Upper lobe of right lung (tissue), 1 donor: ENCODE measurements at places on chromosomes 6 and 20. TPM values are rescaled to one million over a fixed set of nuclear protein-coding genes. Genes with fewer than 3 reads are reported as not detected.

The SFT2D1 gene
- total RNA-seq: 49.7 TPM

DNA sequence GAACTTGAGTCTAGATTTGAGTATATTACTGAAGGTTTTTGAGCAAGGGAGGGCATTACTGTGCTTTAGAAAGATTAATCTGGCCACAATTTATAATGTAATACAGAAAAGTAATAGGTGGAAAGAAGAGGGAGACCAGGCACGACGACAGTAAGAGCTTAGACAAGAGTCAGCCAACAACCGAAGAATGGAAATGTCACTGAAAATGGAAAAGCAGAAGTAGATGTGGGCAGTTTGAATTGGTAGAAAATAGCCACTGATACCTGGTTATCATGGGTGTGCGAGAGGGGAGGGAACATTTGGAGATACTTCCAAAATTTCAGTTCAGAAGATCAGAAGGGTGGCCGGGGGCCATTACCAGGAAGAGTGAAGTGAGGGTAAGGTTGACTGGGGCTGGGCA is 339.1 kb downstream of the UTRN start:
- H3K36me3 ChIP-seq: no peaks in the 10 kb centered on the region
- no peak overlapping the region for H3K4me3 ChIP-seq
- no peak overlapping the region for H3K27ac ChIP-seq
- DNase-seq: no peak
- no peaks in the 10 kb centered on the region for H3K27me3 ChIP-seq
- H3K4me1 ChIP-seq: no peaks in the 10 kb centered on the region

The CYP21A2 gene
- 0.61 TPM for total RNA-seq

The APCDD1L gene
- total RNA-seq: not detected

GRCh38 chr6:170152989-170153388 is 137.9 kb downstream of the DLL1 start:
- no peak overlapping the region for H3K4me3 ChIP-seq
- DNase-seq: peak; percentile 81
- H3K27ac ChIP-seq: peak overlapping the region; percentile 58
- H3K36me3 ChIP-seq: no peaks in the 10 kb centered on the region
- peaks cover 21% of the 10 kb centered on the region for H3K4me1 ChIP-seq

DNA sequence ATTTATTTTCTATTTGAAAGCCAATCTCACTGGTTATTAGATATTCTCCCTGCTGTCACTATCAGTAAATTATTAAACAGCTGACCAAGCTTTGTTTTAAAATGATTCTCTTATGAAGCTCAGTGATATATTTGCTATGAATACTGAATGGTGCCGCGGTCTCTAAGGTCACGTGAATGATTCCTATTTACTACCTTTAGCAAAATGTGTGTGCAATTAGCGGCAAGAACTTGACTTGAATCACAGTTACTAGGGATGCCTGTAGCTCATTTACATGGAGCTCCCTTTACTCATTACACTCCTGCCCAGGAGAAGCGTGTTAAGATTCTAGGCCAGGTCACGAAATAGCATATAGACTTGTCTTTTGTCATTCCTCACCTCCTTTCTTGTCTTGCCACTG is 12.4 kb upstream of the PTPRT start:
- no peaks in the 10 kb centered on the region for H3K36me3 ChIP-seq
- no peaks in the 10 kb centered on the region for H3K27me3 ChIP-seq
- no peaks in the 10 kb centered on the region for H3K4me1 ChIP-seq
- no peak overlapping the region for H3K4me3 ChIP-seq

- no peaks in the 10 kb centered on the region for H3K27me3 ChIP-seq
- no peaks in the 10 kb centered on the region for H3K36me3 ChIP-seq
- DNase-seq: no peak
- no peak overlapping the region for H3K27ac ChIP-seq
Measured at GRCh38 chr6:165725201-165725600, 62.2 kb upstream of the PDE10A start.

GRCh38 chr6:152087701-152088100 is 280.2 kb downstream of the ESR1 start:
- no peak overlapping the region for H3K4me3 ChIP-seq
- no peaks in the 10 kb centered on the region for H3K36me3 ChIP-seq
- no peaks in the 10 kb centered on the region for H3K4me1 ChIP-seq
- no peak overlapping the region for H3K27ac ChIP-seq

DNA sequence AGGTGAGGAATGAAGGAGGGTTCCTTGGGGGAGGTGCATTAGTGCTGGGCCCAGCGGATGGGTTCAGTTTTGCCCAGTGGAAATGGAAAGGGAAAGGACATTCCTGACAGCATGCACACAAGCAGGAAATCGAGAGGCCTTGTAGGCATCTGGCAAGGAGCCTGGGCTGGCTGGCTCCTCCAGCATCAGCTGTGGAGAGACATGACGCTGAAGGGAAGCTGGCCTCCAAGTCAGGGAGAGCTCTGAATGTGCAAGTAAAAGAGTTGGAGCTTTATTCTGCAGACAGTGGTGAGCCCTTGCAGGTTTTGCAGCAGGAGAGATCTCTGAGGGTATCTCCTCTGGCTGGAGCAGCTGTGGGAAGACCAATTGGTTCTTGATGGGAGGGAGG is 154.3 kb downstream of the MRPL14 start:
- peak; percentile 85 for DNase-seq
- H3K4me1 ChIP-seq: peaks cover 26% of the 10 kb centered on the region
- no peaks in the 10 kb centered on the region for H3K27me3 ChIP-seq

- peak within 1 kb of the TSS; percentile 55 for H3K27ac ChIP-seq
- H3K4me3 ChIP-seq: peak within 1 kb of the TSS; percentile 68
- H3K27me3 ChIP-seq: no peaks in the 10 kb centered on the region
Measured at GRCh38 chr6:31497531-31498476, at the start of gene MICB. MICB (plus strand) TSS chr6:31498145; CDS start chr6:31498194, 49 bp downstream.

The GABRR1 gene
- not detected for total RNA-seq

DNA sequence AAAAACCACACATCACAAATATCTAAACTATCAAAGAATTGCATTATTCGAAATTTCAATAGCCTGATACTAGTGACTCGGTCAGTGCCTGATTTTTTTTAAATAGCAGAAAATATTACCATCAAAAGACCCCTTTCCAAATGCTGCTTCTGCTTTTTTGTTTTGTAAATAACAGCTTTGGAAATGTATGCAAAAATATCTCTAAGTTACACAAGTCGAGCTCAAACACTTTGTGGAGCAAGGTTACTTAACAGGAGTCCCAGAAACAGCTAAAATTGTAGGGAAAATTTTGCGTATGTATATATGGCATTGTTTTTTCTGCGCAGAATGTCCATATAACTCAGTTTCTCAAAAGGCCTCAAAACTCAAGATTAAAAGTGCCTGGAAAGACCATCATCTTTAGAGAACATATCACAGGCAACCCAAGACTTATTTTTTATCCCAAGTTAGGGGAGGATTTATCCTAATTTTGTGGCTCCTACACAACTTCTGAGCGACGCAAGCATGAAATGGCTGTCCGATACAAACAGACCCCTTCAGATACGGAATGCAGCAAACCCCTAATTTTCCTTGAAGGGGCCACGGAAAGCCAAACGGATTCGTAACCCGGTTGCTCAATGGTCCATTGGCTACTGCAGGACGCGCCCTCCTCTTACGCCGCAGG is 1.3 kb downstream of the CEP85L start:
- no peak for DNase-seq
- H3K4me3 ChIP-seq: peak overlapping the region; percentile 90
- no peaks in the 10 kb centered on the region for H3K36me3 ChIP-seq
- peaks cover 25% of the 10 kb centered on the region for H3K4me1 ChIP-seq
- H3K27me3 ChIP-seq: no peaks in the 10 kb centered on the region

DNA sequence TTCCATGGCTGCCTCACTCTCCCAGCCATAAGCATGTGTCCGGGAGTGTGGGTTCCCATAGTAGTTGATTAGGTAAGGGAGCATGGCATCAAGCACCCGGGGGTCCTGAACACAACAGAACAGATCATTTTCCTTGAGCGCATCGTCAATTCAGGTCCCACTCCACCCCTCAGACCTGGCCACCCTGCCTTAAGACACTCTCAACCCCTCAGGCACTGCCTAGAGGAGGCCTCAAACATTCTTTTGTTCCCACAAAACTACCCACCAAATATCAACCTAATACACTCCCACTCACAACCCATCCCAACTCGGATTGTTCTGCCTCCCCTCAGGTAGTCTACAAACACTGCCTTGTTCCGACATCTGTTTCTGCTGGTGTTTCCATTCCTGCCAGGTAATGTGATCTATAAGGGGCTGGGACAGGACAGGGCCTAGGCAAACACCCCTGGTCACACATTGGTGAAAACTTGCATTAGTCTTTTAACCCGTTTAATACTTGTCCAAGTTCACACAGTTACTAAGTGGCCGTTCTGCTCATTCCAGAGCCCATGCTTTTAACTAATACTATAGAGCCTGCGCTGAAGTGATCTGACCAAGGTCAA is 1.4 kb downstream of the NFS1 start:
- peak; percentile 21 for DNase-seq
- H3K27me3 ChIP-seq: no peaks in the 10 kb centered on the region
- H3K4me3 ChIP-seq: no peak overlapping the region
- peaks cover 53% of the 10 kb centered on the region for H3K36me3 ChIP-seq
- peaks cover 17% of the 10 kb centered on the region for H3K4me1 ChIP-seq
- H3K27ac ChIP-seq: no peak overlapping the region

DNA sequence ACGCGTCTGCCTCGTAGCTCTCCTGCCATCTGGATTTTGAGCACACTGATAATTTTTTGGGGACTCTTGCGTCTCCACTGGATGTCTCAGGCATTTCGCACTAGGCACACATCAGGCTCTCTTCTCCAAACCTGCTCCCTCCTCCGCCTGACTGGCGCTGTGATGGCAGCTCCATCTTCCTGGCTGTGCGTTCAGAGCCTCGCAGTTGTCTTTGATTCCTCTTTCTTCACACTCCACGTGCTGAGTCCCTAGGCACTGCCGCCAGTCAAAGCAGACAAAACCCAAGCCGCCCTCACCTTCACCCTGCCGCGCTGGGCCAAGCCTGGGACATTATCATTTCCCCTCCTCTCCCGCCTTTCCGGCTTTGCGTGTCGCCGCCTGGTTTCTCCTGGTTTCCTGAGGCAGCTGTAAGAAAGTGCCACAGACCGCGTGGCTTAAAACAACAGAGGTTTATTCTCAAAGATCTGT is 778 bp downstream of the PSMG4 start:
- peak overlapping the region; percentile 83 for H3K27ac ChIP-seq
- DNase-seq: peak; percentile 69
- H3K4me1 ChIP-seq: peaks cover 27% of the 10 kb centered on the region
- H3K36me3 ChIP-seq: peaks cover 10% of the 10 kb centered on the region

DNA sequence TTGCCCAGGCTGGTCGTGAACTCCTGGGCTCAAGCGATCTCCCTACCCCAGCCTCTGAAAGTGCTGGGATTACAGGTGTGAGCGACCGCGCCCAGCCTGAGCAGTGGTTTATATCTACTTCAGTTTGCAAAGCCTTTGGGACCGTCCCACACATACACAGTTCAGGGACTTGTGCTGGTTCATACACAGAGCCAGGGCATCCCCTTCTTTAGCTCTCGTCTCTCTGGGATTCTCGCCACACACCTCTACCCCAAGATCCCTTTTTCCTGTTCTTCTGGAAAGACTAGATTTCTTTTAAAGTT is 12.5 kb downstream of the CAP2 start:
- H3K36me3 ChIP-seq: no peaks in the 10 kb centered on the region
- H3K4me3 ChIP-seq: no peak overlapping the region

- H3K4me1 ChIP-seq: no peaks in the 10 kb centered on the region
- no peak for DNase-seq
- H3K4me3 ChIP-seq: no peak overlapping the region
- no peaks in the 10 kb centered on the region for H3K36me3 ChIP-seq
- H3K27ac ChIP-seq: no peak overlapping the region
- H3K27me3 ChIP-seq: no peaks in the 10 kb centered on the region
Measured at GRCh38 chr6:1917626-1918371, 308.1 kb downstream of the FOXC1 start.

- H3K4me1 ChIP-seq: no peaks in the 10 kb centered on the region
- no peak overlapping the region for H3K27ac ChIP-seq
- H3K36me3 ChIP-seq: no peaks in the 10 kb centered on the region
- no peak overlapping the region for H3K4me3 ChIP-seq
- DNase-seq: no peak
- no peaks in the 10 kb centered on the region for H3K27me3 ChIP-seq
Measured at GRCh38 chr6:140773276-140773675, 1359.4 kb upstream of the GJE1 start.
